ENCODE measurements at places on chromosomes 13 and 19.
A peak's percentile ranks its signal among the peaks of the same experiment; 100 is the strongest.

GRCh38 chr19:3413796-3414327 is 47.5 kb downstream of the NFIC start:
- no peak for DNase-seq

DNA sequence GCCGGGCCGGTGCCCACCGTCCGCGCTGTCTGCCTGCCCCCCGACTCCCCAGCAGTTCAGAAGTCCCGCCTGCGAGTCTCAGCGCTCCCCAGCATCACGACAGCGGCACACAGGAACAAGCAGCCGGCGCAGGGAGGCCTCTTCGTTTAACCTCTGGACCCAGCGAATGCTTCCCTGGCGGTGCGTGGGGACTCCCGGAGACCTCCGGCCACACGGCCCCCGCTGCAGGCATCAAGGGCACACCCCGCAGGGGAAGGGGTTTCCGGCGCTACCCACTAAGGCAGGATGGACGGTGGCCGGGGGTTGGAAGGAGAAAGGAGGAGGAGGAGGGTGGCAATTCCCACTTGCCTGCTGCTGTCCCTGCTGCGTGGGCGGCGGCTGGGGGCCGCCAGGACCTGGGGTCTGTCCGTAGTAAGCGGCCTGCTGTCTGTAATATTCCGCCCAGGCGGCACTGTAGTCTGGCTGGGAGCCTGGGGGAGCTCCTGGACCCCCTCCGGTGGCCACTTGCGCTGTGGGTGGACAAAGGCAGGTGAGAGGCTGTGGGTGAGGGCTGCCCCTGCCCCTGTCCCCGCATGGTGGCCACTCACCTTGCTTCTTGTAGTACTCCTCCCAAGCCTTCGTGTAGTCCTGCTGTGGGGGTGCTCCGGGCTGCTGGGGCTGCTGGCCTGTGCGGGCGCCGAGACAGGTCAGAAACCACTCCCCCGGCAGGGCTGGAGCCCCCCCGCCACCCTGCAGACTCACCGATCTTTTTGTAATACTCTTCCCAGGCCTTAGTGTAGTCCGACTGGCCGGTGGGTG is 9.6 kb downstream of the KHSRP start:
- DNase-seq = no peak

- DNase-seq = no peak
These were observed 278.1 kb downstream of the LHFPL6 start for GRCh38 chr13:39324806-39325311.

GRCh38 chr13:77853703-77854102 is 64.9 kb downstream of the EDNRB start:
- DNase-seq = no peak

DNA sequence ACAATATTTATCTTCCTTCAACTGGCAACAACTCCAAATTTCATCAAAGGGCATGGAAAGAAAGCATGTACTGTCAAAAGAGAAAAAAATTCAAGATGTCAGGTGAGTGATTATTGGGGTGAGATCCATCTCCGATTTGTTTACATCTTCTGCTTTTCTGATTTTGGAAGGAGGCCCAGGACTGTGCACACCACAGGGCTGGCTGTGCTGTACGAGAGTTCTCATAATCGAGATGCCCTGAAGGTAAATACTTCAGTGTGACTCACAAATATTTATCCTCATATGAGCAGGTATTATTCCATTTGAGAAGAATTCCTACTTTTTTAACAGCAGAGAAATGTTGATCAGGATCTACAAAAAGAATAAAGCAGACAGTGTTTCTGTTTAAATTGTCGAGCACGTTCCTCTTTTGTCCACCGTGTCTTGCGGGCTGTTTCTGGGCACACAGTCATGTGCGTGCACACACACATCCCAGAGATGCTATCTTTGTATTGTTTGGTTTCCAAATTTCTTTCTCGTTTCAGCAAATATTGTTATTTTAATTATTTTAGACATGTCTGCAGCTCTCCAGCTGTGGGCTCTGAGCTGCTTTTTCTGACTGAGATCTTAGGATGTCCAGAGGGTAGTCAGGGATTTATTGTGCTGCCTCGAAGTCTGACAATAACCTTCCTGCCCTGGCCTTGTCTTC is 103.8 kb downstream of the KL start:
- DNase-seq = no peak

DNA sequence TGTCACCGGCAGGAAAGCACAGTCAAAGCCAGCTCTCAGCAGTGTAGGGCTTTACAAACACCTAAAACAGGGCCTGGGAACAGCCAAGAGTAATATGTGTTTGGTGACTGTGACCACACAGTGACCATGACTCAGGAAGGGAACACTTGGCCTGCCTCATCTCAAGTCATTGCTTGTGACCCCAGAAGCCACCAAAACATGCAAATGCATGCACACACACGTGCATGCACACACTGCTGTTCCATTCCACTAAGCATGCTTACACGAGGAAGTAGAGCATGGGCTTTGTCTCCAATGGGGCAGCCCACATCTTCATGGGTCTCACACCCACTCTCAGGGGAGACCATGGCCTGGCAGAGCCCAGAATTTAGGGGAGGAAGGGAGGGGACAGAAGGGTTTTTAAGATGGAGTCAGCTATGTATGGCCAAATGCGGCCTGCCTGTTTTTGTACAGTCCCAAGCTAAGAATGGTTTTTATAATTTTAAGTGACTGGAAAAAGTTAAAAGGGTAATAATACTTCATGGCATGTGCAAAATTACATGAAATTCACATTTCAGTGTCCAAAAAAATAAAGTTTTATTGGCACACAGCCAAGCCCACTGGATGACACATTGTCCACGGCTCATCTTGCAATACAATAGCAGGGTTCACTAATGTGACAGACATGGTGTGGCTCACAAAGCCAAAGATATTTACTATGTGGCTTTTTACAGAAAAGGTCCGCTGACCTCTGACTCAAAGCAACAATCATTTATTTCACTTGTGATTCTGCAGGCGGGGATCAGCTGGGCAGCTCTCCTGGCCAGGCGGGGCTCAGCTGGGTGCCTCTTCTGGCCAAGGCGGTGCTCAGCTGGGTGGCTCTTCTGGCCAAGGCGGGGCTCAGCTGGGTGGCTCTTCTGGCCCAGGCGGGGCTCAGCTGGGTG is 17.3 kb downstream of the ZFR2 start:
- DNase-seq = no peak

GRCh38 chr19:16849168-16849567 is 20.0 kb downstream of the SIN3B start:
- no peak for DNase-seq

GRCh38 chr13:76632401-76633044 is 253.7 kb downstream of the KCTD12 start:
- DNase-seq = no peak

DNA sequence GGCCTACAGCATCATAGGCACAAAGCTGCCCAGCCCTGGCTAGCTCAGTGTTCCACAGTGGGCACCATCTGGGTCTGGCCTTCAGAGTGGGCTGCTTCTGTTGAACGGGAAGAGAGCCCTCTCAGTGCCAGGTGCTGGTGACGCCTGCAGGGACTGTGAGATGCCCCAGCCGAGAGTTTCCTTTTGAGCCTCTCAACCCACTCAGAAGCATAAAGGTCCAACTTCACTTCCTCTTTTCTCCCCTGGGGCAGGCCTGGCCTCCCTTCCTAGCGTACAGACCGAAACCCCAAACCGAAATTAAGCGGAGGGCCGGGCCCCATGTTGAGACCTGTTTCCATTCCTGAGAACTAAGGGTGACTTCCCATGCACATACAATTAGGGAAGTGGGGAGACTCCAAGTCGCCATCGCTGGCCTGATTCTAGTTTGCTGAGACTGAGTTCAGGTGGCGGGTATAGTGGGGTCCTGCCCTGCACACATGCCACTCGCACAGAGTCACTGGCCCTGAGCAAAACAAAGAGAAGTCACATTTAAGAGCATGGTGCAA is 6.9 kb downstream of the RAB8A start:
- DNase-seq = peak; percentile 12

DNA sequence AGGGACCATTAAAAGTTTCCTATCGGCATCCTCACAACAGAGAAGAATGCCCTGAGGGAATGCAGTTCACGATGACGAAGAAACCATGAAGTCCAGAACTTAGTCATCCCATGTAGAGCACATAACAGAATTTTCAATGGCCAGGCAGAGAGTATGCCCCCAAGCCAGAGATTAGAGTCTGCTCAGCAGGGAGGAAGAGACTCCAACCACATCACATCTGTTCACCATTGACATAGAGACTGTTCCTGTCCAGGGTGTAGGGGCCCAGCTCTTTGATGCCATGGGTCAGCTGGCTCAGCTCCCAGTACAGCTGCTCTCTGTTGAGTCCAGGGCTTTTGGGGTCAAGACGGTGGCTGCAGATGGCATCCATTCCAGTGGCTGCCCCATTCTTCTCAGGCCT is 68.2 kb downstream of the MBD3L1 start:
- no peak for DNase-seq

DNA sequence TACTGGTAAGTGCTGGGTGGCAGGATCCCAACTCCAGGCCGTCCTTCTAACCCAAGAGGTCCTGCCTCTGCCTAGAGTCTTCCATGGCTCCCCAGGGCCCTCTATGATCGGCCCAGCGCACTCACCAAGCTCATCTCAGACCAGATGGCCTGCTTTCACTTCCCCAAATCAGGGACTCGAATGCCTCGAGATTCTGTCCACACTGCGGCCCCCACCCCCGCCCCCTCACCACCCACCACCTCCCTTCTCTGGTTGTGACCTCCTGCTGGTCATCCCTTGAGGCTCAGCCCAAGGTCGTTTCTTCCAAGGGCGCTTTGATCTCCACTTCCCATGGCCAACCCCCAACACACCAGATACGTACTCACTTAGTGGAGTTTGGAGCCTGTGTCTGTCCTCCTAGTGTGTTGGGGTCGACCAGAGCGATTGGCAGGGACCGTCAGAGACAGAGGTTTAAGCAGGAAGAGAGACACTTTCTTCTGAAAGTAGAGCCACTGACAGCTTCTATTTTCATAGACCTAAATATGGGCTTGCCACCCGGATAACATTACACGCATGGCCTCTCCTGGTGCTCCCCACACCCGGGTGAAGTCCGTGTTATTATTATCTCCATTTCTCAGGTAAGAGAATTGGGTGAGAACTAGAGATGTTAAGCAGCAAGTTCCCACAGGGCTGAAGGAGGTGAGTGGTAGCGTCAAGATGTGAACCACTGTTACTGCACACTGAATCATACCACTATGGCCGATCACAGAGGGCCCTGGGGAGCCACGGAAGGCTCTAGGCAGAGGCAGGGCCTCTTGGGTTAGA is at the start of gene FCER2:
Gene FCER2 (minus strand): TSS at position 478 of the 804 bp plus-strand sequence. CDS start 2,371 bp downstream, outside the sequence.
- DNase-seq = no peak

- no peak for DNase-seq
These were observed 8.3 kb upstream of the ZNF254 start for GRCh38 chr19:24078680-24079079.

- no peak for DNase-seq
These were observed 82.2 kb downstream of the SLAIN1 start for GRCh38 chr13:77779552-77780272.

DNA sequence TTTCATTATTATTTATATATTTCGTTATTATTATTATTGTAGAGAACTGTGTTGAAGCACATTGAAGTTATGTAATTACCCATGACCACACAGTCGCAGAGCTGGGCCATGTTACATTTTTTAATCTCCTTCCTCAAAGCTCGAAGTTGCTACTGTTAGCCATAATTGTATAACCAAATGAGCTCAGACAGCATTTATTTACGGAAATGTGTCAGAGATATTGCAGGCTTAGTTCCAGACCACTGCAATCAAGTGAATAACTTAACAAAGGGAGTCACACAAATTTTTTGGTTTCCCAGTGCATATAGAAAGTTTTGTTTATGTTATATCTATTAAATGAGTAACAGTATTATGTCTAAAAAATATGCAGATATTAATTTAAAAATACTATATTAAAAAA is 147.1 kb upstream of the SLITRK1 start:
- DNase-seq = no peak

DNA sequence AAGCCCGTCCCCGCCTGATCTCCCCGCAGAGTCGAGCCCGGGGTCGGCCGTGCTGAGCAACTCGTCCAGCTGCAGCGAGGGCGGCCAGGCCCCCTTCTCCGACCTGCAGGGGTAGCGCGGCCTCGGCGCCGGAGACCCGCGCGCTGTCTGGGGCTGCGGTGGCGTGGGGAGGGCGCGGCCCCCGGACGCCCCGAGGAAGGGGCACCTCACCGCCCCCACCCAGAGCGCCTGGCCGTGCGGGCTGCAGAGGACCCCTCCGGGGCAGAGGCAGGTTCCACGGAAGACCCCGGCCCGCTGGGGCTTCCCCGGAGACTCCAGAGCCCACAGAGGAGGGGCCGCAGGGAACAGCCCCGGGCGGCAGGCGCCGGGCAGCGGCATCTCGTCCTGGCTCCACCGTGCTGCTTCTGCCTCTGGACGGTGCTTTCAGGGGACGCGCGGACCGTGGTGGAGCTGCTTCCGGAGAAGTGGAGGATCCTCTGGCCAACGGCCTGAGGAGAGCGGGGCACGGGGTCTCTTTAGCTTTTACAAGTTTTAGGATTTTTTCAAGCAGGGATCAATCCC is 8.8 kb upstream of the F7 start:
- no peak for DNase-seq

DNA sequence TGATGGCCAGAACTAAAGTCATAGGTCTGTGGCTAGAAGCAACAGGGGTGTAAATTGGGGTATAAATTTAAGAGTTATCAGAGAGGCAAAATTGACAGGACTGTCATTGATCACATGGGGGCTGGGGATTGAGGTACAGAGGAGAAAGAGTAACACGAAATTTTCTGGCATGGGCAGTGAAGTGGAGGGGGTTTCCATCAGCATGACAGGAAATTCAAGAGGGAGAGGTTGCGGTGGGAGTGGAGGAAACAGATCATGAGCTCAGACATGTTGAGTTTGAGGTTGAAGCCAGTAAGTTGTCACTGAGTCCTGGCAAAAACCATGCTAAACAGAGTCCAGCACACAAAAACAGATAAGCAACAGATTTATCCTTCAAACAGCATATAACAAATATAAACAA is 192.1 kb upstream of the TSC22D1 start:
- DNase-seq = no peak

- DNase-seq = no peak
These were observed at the start of gene DOCK9 for GRCh38 chr13:98977568-98978265. DOCK9 (minus strand) TSS chr13:98978064; CDS start chr13:98977909, 155 bp downstream.
